ENCODE measurements at places on chromosomes 13 and 19. TPM values are rescaled to one million over a fixed set of nuclear protein-coding genes. Genes with fewer than 3 reads are reported as not detected.

DCT gene
- total RNA-seq: not detected

DNA sequence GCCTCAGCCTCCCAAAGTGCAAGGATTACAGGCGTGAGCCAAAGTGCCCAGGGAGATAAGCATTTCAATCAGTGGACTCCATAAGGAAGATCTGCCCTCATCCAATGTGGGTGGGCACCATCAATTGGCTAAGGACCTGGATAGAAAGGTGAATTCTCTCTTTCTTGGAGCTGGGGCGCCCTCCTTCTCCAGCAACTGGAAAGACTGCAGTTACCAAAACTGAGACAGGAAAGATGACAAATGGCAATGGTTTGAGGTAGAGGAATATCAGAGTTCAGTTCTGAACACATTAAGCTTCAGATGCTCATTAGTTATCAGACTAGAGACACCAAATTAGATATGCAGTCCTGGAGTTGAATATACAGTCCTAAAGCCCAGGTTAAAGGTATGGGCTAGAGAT lies 10.5 kb upstream of the ELF1 start:
- DNase-seq: no peak

GRCh38 chr19:54530866-54531265 lies 28.2 kb downstream of the LAIR2 start:
- DNase-seq: no peak

DCLK1 gene
- total RNA-seq: 11.2 TPM

DNA sequence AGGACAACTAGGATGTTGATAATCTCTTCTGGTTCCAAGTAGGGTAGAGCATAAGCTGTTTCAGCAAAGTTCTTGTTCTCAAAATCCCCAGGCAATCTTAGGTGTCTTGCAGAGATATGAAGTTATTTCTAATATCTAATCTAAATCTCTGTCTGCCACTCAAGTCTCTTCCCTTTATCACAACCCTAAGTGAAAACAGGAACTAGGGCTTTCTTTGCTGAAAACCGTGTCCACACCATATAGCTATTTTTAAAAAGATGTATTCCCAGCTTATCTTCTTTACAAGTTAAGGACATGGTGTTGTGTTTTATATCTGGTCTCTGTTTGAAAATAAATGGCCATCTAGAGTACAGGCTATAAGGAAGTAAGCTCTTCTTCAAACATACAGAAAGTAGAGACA lies 11.3 kb upstream of the RNASEH2B start:
- no peak for DNase-seq

- DNase-seq: peak; percentile 86
Measured at GRCh38 chr13:77898097-77898496, 20.5 kb downstream of the EDNRB start.

POSTN gene
- 1.8 TPM for total RNA-seq

- DNase-seq: no peak
Measured at GRCh38 chr19:10553943-10554381, 10.3 kb downstream of the ATG4D start.

DNA sequence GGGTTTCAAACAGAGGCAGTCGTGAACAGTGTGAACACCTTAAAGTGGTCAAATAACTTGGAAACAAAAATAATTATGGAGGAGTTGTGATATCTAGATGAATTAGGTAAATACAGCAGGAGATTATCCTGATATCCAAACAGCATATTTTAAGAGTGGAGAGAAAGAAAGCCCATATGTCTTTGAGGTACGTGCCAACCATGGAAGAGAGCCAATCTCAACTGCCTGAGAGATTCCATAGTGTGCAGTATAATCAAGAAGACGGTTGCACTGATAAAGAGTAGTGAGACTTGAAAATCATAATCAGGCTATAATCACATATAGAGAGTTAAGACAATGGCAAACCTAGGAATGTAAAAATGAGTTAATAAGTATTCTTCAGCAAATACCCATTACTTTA lies 472.8 kb upstream of the SLITRK5 start:
- no peak for DNase-seq

LILRA1 gene
- not detected for total RNA-seq

GRCh38 chr19:55086730-55087541 lies 11.3 kb downstream of the EPS8L1 start:
- peak; percentile 97 for DNase-seq

GRCh38 chr13:113669231-113669754 lies 2.3 kb downstream of the GRK1 start:
- DNase-seq: no peak

DNA sequence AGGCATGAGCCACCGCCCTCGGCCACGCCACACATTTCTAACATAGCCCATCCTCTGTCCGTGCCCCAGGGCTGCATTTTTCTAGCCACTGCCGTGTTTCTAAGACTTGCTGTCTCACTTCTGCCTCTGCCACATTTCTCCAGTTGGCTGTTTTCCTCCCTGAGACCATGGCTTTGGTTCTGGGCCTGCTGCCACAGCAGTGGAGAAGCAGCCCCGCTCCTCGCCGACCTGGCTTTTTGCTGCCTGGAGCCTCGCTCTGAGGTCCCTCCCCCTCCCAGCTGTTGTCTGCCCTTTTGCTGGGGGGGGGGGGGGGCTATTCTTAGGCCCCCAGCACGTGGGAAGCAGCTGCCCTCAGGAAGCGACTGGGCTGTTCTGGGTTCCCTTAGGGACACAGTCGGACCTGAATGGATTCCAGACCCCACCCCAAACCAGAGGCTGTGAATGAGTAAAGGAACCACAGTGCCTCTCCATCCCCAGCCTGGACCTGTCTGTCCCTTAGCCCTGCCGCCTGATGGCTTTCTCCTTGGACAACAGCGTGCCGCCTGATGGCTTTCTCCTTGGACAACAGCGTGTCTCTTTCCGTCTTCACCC lies 3.3 kb downstream of the GYS1 start:
- DNase-seq: no peak

MEF2B gene
- 2.9 TPM for total RNA-seq

CEACAM6 gene
- 2.4 TPM for total RNA-seq

- no peak for DNase-seq
Measured at GRCh38 chr13:26541041-26541440, 16.4 kb upstream of the WASF3 start.

DNA sequence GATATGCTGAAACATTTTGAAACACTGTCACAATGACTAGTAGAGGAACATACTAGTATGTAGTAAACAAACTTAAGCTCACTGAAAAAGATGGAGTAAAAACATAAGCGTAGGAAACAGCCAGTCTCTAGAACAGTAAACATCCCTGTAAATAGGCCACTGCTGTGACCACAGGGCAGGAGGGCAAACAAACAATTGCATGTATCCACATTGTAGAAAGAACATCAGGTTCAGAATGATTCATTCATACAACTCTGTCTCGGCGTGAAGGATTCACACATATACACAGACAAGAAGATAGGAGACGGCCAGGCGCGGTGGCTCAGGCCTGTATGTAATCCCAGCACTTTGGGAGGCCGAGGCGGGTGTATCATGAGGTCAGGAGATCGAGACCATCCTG lies 390.1 kb downstream of the IRS2 start:
- DNase-seq: no peak

SIGLEC11 gene
- total RNA-seq: not detected

DNA sequence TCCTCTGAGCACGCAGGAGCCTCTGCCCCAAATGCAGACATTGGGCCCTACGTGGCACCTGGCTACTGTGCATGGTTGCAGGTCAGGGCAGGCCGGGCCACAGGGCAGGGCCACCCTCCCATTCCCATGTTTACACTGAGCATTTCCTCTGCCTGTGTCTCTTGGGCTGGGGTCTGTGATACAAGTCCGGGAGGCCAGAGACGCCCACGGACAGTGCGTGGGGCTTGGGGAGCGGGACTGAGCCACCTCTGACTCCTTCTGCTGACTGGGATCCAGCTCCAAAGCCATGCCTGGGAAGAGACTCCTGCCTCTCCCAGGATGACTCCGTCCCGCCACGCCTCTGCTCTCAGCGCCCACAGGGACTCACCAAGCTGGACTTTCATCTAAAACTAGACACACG lies 18.8 kb downstream of the GAS6 start:
- no peak for DNase-seq

DNA sequence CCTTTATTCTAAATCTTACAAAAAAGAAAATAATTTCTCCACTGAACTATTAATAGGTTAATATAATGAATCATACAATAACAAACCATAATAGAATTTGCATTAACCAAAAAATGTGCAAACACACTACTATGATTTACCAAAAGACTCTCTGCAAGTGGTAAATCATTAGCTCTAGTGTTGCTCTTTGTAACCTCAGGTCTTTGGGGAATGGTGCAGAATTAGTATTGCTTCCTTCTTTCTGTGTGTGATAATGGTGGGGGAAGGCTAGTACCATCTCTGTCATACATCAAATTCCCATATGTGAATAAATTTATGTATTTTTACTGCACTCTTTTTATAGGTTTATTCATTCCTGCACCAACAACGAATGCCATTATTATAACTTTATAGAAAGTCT lies 105.1 kb downstream of the COG6 start:
- DNase-seq: no peak

DNA sequence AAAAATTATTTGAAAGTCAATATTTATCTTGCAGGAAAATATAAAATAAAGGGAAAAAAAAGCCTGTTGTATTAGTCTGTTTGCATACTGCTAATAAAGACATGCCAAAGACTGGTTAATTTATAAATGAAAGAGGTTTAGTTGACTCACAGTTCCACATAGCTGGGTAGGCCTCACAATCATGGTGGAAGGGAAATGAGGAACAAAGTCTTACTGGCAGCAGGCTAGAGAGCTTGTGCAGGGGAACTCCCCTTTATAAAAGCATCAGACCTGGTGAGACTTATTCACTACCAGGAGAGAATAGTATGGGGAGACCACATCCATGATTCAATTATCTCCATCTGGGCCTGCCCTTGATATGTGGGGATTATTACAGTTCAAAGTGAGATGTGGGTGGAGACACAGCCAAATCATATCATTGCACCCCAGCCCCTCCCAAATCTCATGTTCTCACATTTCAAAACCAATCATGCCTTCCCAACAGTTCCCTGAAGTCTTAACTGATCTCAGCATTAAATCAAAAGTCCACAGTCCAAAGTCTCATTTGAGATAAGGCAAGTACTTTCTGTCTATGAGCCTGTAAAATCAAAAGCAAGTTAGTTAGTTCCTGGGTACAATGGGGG lies 1416.5 kb upstream of the SPRY2 start:
- DNase-seq: no peak

DNA sequence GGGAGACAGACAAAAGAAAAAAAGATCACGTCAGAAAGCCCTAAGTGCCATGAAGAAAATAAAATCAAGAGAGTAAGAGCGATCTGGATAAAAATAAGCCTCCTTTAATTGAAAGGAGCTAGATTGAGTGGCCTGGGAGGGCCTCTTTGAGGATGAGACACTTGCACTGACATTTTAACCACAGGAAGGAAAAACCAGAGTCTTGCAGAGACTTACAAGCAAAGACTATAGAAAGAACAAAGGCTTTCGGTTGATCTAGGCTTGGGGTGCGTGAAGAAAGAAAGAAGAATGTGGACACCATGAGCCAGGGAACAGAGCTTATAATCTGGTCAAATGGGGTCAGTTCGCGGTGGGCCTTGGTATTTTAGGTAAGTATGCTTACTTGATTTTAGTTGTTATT lies 342.7 kb downstream of the COG6 start:
- DNase-seq: no peak

- no peak for DNase-seq
Measured at GRCh38 chr19:47497821-47498520, 14.0 kb upstream of the KPTN start.

ZNF726 gene
- total RNA-seq: 0.80 TPM

- DNase-seq: no peak
Measured at GRCh38 chr19:52554216-52554971, 15.7 kb upstream of the ZNF701 start.

PLPPR3 gene
- 13.3 TPM for total RNA-seq

GRCh38 chr19:45280471-45280961 lies 29.4 kb downstream of the MARK4 start:
- no peak for DNase-seq

GRCh38 chr19:5587661-5588060 lies 19.9 kb upstream of the TINCR start:
- DNase-seq: no peak

- DNase-seq: peak; percentile 30
Measured at GRCh38 chr13:27712421-27712820, 79.9 kb upstream of the GSX1 start.

GPI gene
- total RNA-seq: 447 TPM

GRCh38 chr19:5489551-5489950 lies 34.3 kb downstream of the ZNRF4 start:
- DNase-seq: no peak

ACP7 gene
- not detected for total RNA-seq

GRCh38 chr19:16637535-16637934 lies 9.5 kb upstream of the MED26 start:
- DNase-seq: no peak
